GM18507 (cell line): ENCODE measurements at places on chromosomes 16 and 17.
A peak's percentile ranks its signal among the peaks of the same experiment; 100 is the strongest.

- no peak for DNase-seq
Measured at GRCh38 chr17:32656886-32657285, 170.1 kb downstream of the CDK5R1 start.

DNA sequence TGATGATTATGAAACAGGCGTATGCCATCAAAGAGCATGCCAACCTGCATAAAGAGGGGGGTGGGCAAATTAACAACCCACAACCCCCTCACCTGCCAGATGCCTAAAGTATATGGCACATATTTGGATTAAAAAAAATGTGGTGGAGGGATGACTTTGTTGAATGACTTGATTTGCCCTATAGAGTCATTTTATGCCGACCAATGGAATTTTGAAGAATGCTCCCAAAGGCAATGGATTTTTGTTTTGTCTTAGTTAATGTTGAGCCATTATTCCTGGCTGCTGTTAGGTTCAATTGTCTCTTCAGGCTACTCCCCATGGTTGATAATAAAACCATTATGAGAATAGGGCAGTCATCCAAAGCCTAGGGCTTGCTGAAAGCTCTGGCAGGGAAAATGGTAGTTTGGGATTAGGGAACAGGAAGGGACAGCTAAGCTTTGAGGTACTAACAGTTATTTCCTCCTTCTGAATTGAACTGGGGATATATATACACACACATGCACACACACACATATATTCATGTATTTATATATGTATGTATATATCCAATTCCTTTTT is 5.8 kb upstream of the CHCT1 start:
- DNase-seq = no peak

DNA sequence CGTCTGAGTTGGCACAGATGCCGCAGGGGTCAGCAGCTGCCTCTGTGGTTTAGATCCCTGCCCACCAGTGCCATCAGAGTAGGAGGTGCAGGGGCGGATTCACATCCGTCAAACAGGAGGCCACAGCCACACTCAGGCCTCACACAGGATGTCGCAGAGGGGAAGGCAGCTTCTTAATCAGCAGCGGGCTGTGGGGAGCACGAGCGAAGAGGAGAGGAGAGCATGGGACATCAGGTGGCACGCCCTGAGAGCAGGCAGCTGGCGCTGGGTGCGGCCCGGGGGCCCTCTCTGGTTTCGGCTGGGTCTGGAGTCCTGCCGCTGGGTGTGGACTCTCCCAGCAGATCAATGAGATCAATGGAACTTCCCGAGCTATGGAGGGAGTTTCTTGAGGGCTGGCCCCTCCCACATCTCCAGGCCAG is 9.6 kb downstream of the LLGL2 start:
- no peak for DNase-seq

DNA sequence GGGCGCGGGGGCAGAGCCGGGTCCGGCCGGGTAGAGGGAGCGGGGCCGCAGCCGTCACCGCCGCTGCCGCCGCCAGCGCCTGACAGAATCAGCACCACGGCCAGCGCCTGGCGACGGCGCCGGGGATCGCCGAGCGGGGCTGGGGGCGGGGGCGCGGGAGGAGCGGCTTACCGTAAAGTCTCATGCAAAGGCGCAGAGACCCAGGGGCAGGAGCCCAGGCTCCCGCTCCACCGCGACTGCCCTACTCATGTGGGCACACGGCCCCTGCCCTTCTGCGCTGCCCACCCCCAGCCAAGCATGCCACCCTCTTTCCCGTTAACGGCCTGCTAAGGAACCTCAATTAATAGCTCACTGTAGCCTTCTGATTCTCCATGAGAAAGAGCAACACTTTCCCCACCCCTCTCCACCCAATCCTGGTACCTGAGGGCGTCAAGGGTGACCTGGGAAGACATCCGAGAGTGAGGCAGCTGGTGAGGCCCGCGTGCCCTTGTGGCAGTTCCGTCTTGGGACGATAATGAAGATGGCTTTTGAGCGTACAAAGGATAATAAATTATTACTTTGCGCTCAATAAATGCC is at the start of gene SEZ6:
TSS of gene SEZ6 (minus strand) at position 98 of the 576 bp plus-strand sequence. CDS start 164 bp downstream, outside the sequence.
- peak; percentile 52 for DNase-seq

- no peak for DNase-seq
Measured at GRCh38 chr17:1413281-1413791, 13.3 kb upstream of the YWHAE start.

- DNase-seq = no peak
Measured at GRCh38 chr17:8670421-8670820, 39.9 kb upstream of the MYH10 start.

- DNase-seq = no peak
Measured at GRCh38 chr16:78639775-78640174, 540.3 kb downstream of the WWOX start.

- DNase-seq = no peak
Measured at GRCh38 chr17:77381185-77381700, 240.5 kb downstream of the SEC14L1 start.

GRCh38 chr17:11330826-11331225 is 89.8 kb downstream of the SHISA6 start:
- DNase-seq = no peak

DNA sequence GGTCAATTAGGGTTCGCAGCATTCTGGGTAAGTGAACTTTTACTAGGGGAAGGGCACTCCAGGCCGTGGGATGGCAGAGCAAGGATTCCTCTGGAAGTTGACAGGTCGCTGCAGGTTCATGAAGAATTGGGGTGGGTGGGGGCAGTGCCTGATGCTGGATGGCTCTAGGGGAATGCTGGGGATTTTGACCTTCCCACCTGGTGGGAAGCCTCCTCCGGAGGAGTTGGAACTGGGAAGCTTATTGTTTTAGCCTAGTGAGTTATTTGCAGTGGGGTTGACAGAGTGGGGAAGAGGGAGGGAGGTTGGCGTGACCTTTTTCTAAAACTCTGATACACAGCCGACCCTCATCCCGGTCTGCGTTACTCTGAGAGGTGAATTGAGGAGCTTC is 606 bp upstream of the C17orf113 start:
- no peak for DNase-seq

GRCh38 chr17:9237053-9237410 is 215.7 kb downstream of the NTN1 start:
- no peak for DNase-seq

DNA sequence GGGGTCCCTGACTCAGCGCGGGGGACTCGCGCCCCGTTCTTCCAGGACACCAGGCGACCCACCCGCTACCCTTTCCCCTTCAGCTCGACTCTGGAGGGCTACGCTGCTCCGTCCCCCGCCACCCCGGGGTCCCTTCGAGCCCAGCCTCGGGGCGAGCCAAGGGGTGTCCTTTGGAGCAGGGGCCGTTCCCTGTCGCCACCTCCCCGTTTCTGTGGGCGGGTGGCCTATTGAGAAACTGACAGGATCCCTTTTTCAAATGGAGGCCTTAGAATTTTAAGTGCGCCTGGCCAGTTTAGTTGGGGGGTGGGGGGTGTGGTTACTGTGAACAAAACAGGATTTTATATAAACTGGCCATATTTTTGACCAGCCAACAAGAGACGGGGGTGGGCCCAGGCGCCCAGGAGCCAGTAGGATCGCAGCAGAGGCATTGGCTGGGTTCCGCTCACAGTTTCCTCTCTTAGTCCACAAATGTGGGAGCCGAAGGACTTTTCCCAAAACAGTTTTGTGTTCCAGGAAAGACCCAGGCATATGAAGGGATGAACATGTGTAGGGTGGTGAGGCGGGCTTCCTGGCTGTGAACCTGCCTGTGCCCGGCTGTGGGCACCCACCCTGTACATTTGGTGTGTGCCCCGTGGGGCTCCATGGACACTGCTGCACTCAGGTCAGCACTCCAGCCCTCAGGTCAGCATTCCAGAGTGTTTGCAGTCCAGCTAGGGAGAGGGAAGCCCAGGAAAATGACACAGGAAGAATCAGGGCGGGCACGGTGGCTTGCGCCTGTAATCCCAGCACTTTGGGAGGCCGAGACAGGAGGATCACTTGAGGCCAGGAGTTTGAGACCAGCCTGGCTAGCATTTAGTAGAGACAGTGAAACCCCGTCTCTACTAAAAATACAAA is 722 bp upstream of the TIMP2 start:
- DNase-seq = no peak

- DNase-seq = no peak
Measured at GRCh38 chr17:266219-266618, 84.8 kb upstream of the DOC2B start.

DNA sequence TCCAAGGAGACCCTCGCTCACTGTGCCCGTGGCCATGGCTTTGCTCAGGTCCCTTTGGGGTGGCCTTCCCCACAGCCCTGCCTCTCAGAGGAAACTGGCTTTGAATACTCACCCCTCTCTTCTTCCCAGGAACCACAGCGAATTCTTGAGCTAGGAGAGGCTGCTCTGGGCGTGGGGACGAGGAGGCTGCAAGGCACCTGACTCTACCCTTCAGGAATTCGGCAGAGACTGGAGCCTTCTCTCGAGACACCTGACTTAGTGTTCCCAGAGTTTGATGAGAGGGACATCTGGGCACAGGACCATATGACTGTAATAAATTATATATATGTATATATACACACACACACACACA is 6.2 kb downstream of the LLGL2 start:
- no peak for DNase-seq

GRCh38 chr16:88941913-88942909 is 34.8 kb downstream of the CBFA2T3 start:
- peak; percentile 84 for DNase-seq

DNA sequence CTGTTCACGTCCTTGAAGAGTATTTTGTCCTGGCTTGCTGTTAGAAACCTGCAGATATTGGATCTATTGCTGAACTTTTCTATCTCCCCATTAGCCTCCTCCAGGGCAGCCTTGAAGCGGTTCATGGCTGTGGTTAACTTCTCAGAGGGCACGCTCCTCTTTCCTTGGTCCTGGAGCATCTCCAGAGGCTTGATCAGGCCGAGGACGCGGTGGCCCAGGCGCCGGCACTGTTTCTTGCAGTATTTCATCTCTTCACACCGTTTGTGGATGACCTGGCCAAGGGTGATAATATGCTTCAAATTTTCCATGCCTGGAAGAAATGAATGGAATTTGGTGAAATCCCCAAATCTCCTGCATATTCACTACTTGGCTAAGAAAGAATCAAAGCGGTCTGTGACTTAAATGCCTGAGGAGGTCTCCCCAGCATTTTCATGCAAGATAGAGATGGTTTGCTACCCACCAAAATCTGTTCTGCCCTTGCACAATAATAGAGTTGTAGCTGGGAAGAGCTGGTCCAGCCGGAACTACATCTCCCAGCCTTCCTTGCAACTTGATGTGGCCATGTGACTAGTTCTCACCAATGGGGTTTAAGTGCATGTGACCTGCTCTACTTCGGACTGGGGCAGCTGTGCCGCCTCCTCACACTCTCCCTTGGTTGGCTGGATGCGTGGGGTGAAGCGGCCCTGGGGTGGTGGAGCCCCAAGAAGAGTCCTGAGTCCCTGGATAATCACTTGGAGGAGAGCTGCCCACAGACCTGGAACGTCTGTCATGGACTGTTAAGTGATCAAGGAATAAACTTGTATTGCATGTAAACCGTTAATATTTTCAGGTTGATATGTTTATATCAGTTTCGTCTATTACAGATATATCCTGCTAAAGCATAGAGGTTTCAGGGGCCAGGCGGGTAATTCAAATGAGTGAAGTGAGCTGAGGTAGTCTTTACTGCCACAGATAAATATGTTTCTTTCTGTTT is 4.9 kb downstream of the MLKL start:
- DNase-seq = peak; percentile 68
